ENCODE measurements at places on chromosomes 7 and 10.

DNA sequence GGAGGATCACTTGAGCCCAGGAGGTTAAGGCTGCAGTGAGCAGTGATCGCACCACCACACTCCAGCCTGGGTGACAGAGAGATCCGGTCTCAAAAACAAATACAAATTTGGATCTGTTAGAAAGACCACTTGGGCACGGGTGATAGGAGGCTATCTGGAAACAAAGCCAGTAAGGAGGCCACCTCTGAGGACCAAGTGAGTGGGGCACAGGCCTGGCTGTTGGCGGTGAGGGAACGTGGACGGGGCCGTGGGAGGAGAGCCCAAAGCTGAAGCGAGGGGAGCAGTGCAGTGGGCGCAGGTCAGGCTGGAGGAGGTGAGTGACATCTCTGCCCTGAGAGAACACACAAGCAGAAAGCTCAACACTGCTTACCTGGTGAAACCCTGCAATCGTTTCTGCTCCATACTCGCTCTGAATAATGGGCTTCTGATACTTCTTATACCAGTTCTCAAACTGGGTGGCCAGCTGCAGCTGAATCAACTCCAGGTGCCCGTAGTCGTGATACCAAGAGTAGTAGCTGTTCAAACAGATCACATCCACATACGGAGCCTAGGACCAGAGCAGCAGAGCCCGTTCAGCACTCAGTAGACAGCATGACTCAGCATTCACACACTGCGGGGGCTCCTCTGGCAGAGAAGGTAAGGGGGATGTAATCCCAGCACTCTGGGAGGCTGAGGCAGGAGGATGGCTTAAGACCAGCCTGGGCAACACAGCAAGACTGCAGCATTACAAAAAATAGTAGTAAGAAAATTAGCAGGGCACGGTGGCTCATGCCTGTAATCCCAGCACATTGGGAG lies 14.5 kb downstream of the GUSB start:
- H3K36me3 ChIP-seq = peaks cover 5% of the 10 kb centered on the region
- no peaks in the 10 kb centered on the region for H3K4me1 ChIP-seq
- H3K27ac ChIP-seq = no peak overlapping the region
- no peak overlapping the region for H3K4me3 ChIP-seq

DNA sequence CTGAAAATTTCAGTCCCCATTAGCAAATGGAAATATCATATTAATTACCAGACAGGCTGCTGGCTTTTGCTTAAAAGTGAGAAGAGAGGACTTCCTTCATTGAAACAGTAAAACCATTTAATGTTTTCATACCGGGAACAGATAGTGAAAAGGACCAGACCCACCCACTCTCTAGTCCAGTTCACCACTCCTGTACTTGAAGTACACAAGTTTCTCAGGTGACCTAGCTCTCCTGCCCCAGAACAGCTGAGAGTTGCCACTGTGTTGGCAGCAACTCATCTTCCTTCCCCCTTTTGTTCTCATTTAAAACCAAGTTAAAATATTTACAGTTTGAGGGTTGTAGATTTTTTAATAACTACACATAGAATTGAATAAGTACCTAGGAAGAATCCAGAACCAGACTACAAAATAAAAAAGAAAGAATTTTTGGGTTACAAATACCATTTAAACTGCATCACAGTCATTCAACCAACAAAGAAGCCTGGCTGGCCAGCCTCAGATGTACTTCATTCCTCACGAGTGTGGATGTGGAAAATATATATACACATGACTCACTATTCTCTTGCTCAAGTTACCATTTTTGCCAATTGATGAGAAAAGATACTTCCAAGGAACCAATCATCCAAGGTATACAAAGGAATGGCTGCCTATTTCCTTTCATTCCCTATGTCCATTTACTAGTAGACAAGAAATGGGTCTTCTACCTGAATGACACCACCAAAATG lies 68.1 kb downstream of the VPS41 start:
- no peaks in the 10 kb centered on the region for H3K27me3 ChIP-seq
- H3K4me1 ChIP-seq = peaks cover 3% of the 10 kb centered on the region
- no peak overlapping the region for H3K27ac ChIP-seq
- no peak overlapping the region for H3K4me3 ChIP-seq

GRCh38 chr10:47412869-47413268 lies 28.8 kb upstream of the ZNF488 start:
- no peak overlapping the region for H3K4me3 ChIP-seq
- no peaks in the 10 kb centered on the region for H3K4me1 ChIP-seq
- H3K27ac ChIP-seq = no peak overlapping the region
- H3K27me3 ChIP-seq = no peaks in the 10 kb centered on the region
- H3K36me3 ChIP-seq = no peaks in the 10 kb centered on the region

- no peak overlapping the region for H3K4me3 ChIP-seq
- H3K27ac ChIP-seq = no peak overlapping the region
- H3K27me3 ChIP-seq = no peaks in the 10 kb centered on the region
- DNase-seq = no peak
Measured at GRCh38 chr7:71454981-71455380, 323.0 kb downstream of the GALNT17 start.

- H3K4me1 ChIP-seq = peaks cover 22% of the 10 kb centered on the region
- no peaks in the 10 kb centered on the region for H3K27me3 ChIP-seq
- no peak overlapping the region for H3K4me3 ChIP-seq
- H3K36me3 ChIP-seq = no peaks in the 10 kb centered on the region
- no peak overlapping the region for H3K27ac ChIP-seq
Measured at GRCh38 chr10:71974489-71975021, 10.4 kb downstream of the CHST3 start.

- no peaks in the 10 kb centered on the region for H3K4me1 ChIP-seq
- H3K36me3 ChIP-seq = no peaks in the 10 kb centered on the region
- no peak for DNase-seq
- no peak overlapping the region for H3K27ac ChIP-seq
- H3K4me3 ChIP-seq = no peak overlapping the region
Measured at GRCh38 chr7:49580000-49580399, 193.4 kb upstream of the VWC2 start.

DNA sequence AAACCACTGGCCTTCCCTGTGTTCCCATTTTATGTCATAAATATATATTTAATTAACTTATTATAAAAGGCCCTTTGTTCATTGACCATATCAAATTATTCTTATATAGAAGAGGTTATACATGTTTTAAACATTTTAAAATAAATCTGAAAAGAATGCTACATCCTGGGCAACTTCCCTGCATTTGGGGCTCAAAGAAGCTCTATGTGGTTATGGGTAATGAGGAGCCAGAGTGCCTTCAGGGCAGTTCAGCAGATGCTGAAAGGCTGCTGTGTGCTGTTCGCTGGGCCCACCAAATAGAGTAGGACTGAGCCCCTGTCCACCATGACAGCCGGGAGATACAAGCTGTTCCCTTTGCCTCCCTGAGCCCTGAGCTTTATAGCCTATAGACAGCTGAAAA lies 35.9 kb downstream of the HTRA1 start:
- H3K27me3 ChIP-seq = no peaks in the 10 kb centered on the region
- H3K36me3 ChIP-seq = no peaks in the 10 kb centered on the region
- no peak overlapping the region for H3K27ac ChIP-seq
- H3K4me3 ChIP-seq = no peak overlapping the region
- no peak for DNase-seq

DNA sequence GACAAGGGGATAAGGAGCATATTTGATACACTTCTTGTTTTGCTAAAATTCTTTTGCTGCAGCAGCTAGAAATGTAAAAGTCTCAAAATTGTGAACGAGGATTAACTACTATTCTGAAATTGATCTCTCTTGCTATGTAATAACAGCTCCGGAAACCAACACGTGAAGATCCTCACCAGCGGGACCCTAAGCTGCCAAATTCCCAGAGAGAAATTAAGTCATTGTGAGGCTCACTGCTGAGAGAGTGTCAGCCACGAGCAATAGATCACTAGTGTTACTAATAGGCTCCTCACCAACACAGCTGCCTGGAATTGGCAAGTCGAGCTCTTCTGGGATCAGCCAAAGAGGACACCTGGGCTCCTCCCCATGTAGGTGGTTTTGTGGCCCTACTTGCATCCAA lies 5.6 kb upstream of the VWA2 start:
- no peaks in the 10 kb centered on the region for H3K4me1 ChIP-seq
- no peak for DNase-seq
- H3K4me3 ChIP-seq = no peak overlapping the region
- H3K27ac ChIP-seq = no peak overlapping the region
- H3K36me3 ChIP-seq = no peaks in the 10 kb centered on the region
- peaks cover 8% of the 10 kb centered on the region for H3K27me3 ChIP-seq

DNA sequence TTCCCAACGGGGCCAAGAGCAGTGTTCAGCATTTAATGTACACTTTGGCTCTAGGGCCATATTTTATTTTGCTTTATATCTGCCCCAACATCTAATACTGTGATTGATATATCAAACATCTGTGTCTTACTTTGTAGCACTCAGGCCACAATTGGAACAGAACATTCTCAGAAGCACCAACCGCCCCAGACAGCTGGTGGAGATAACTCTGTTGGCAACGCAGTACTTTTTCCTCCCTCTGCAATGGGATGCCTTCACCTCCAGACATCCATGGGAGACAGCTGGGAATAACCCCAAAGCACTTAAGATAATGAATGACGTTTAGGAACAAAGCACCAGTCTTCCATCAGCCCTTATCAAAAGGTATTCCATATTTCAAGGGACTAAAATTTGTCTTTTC lies 57.4 kb downstream of the PIP4K2A start:
- H3K4me1 ChIP-seq = peaks cover 51% of the 10 kb centered on the region
- H3K27ac ChIP-seq = 0 out of 2 replicates have a peak overlapping the region, but pooled peaks have one; percentile 2
- no peaks in the 10 kb centered on the region for H3K27me3 ChIP-seq

DNA sequence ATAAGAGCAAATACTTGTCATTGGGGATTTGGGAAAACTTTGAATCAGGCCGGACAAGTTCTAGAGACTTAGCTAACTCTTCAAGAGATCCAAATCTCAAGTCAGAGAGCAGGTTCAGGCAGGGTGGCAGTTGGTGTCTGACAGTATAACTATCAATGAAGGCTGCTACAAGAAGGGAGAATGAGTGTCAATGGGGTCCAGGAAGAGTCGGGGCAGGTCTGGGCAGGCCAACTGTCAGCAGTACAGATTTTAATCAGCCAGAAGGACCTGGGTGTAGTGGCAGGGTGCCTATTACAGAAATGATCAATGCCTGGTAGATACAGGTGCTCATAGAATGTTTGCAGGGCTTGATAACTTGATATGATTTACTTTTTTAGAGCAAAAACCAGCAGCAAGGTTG lies 751.1 kb downstream of the GRM8 start:
- H3K27me3 ChIP-seq = no peaks in the 10 kb centered on the region
- no peak overlapping the region for H3K4me3 ChIP-seq
- DNase-seq = no peak
- no peaks in the 10 kb centered on the region for H3K4me1 ChIP-seq

DNA sequence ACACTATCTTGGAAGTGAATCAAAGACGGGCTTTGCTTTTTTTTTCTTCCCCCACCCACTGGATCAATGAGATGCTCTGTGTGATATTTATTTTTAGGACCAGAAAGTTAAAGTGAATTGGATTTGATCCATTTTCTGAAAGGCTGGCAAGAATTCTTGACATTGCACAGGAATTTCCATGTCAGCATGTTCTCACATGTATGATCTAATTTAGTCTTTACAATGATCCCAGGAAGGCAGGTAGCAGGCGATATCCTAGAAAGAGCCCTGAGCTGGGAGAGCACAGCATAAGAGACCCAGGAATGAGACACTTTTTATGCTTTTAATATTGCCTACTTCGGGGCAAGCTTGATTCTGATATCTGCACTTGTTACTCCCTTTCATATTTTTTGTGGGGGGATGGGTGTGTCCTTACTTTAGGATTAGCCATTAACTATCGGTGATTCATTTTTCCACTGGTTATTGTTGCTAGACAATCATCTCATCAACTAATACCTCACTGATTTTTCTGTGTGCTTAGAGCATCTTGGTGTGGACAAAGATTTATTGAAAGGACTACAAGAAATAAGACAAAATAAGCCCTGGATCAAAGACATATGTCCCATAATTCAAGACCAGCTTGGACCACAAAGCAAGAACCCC lies 58.1 kb downstream of the NRP1 start:
- H3K4me3 ChIP-seq = no peak overlapping the region
- no peak for DNase-seq
- no peak overlapping the region for H3K27ac ChIP-seq
- H3K4me1 ChIP-seq = no peaks in the 10 kb centered on the region

DNA sequence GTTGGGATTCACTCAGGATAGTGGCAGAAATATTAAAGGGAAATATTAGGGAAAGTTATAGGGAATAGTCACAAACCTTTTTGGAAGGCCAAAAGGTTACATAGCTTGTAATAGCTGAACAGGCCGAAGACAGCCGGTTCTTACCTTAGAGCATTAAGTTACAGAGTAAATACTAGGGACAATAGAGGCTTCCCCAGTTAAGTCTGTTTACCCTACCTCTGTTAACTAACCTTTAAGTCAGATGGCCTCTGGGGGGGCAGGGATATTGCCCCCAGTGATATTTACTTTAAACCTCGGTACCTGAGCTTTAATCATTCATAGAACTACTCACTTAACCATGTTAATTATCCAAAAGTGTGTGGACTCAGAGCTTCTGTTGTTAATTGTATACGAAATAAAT lies 7.4 kb downstream of the POLR1F start:
- H3K4me3 ChIP-seq = no peak overlapping the region
- no peaks in the 10 kb centered on the region for H3K4me1 ChIP-seq
- H3K36me3 ChIP-seq = peaks cover 2% of the 10 kb centered on the region
- DNase-seq = no peak
- H3K27ac ChIP-seq = no peak overlapping the region

GRCh38 chr10:103441611-103442010 lies 10.6 kb downstream of the CALHM2 start:
- DNase-seq = no peak
- 0 out of 2 replicates have a peak, but pooled peaks cover 2% of the 10 kb centered on the region for H3K4me1 ChIP-seq
- no peaks in the 10 kb centered on the region for H3K27me3 ChIP-seq

GRCh38 chr7:33941418-33941817 lies 36.1 kb downstream of the BMPER start:
- no peaks in the 10 kb centered on the region for H3K36me3 ChIP-seq
- no peak overlapping the region for H3K4me3 ChIP-seq
- H3K27ac ChIP-seq = no peak overlapping the region
- no peaks in the 10 kb centered on the region for H3K4me1 ChIP-seq
- no peak for DNase-seq

DNA sequence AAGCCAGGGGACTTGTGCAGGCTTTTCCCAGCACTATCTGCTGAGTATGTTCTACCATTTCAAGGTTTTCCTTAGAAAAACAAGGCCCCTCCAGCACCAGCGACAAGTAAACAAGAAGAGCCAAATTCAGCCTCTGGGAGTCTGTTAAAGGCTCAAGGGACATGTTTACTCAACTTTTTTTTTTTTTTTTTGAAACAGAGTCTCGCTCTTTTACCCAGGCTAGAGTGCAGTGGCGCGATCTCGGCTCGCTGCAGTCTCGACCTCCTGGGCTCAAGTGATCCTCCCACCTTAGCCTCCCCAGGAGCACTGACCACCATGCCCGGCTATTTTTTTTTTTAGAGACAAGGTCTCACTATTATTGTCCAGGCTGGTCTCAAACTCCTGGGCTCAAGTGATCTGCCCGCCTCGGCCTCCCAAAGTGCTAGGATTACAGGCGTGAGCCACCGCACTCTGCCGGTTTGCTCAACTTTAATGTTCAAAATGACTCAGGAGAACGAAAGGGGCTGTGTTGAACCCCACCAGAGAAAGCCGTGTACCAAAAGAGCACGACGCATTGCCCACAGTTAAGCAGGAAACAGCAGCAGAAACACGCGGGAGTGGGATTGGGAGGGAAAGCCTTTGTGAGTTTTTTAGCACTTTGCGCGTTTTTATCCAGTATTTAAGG lies 772 bp downstream of the PRDX3 start:
- peaks cover 14% of the 10 kb centered on the region for H3K4me1 ChIP-seq
- H3K27me3 ChIP-seq = no peaks in the 10 kb centered on the region
- H3K36me3 ChIP-seq = peaks cover 2% of the 10 kb centered on the region
- peak overlapping the region; percentile 100 for H3K4me3 ChIP-seq
- peak overlapping the region; percentile 74 for H3K27ac ChIP-seq

GRCh38 chr10:71776481-71776925 lies 3.2 kb upstream of the VSIR start:
- H3K36me3 ChIP-seq = no peaks in the 10 kb centered on the region
- no peak overlapping the region for H3K27ac ChIP-seq
- H3K4me1 ChIP-seq = peaks cover 44% of the 10 kb centered on the region
- no peak for DNase-seq

All from GM12878 (cell line).